ENCODE measurements at places on chromosomes 2 and 18.

DNA sequence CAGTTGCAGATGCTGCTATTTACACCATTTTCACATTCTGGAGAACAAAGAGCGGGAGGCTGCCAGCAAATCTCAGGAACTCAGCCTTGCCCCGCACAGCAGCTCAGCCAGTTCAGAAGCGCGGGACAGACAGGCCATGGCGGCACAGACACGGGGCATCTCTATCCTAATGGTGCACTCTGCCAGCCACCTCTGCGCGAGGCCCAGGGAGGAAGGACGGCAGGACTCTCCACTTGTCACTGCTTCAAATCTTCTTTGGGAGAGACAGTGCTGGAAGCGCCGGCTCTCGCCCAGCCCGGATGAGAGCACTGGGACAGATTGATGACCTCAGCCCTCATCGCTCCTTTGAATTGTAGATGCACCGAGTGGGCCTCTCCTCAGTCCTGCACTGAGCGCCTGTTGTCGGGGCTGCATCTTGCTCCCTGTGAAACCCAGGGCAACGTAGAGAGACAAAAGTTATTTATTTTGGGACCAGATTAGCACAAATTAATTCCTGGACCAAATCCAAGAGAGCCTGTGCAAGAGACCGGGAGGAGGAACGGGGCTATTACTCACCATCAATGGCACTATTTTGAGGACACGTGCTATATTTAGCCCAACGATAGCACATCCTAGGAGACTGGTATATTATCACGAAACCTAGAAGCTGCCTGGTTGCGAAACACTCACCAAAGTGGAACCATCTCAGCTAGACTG lies 211.4 kb upstream of the SMIM21 start:
- DNase-seq = peak; percentile 16

GRCh38 chr2:232376713-232377112 lies 1.8 kb upstream of the ALPP start:
- no peak for DNase-seq

DNA sequence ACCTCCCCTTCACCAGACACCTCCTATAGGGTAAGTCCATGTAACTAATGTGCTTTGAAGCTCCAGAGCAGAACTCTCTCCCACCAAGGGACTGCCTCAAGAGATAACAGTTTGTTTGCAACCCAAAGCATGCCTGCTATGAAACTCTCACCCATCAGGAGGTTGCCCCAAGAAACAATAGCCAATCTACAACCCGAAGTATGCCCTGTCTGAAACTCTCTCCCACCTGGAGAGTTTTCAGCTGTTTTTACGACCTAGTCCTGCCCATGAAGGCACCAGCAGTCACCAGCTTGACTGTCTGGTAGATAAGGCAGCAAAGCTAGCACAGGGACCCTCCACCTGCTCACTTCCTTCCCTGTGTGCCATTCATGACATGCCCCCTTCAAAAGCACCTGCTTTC lies 533.9 kb upstream of the CRIM1 start:
- DNase-seq = no peak

- no peak for DNase-seq
Observed at GRCh38 chr2:2892378-2892777, 485.2 kb downstream of the EIPR1 start.

- no peak for DNase-seq
Observed at GRCh38 chr2:16430846-16431245, 234.8 kb downstream of the CYRIA start.

- no peak for DNase-seq
Observed at GRCh38 chr18:1559563-1559962, 654.9 kb downstream of the ADCYAP1 start.

DNA sequence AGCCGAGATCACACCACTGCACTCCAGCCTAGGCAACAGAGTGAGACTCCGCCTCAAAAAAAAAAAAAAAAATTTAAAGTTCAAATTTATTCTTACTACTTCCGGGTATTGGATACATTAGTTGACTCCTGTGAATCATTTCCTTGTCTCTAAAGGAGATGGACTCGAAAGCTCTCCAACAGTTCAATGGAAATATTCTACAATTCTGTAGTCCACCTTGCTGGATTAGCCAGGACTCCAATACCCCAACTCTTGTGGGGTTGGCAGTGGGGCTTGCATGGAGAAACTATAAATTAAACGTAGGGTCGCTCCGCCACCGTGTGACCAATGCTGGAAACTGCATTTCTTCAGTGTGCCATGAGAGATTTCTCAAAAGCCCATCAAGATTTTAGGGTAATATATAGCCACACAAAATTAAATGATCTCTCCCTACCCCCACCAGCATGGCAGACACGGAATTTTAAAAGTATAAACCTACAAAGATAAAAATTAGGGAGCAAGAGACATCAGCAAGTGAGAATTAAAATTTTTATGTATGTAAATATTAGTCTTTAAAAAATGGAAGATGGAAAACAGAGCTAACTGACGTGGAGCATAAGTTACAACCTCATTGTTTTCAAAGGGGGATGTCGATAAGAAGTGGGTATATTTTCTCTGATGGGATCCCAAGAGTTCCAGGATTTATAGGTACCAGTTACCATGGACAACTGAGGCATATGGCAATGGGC lies 27.8 kb upstream of the GAREM2 start:
- DNase-seq = peak; percentile 31

- DNase-seq = no peak
Observed at GRCh38 chr2:65421432-65421748, 11.0 kb downstream of the SPRED2 start.

DNA sequence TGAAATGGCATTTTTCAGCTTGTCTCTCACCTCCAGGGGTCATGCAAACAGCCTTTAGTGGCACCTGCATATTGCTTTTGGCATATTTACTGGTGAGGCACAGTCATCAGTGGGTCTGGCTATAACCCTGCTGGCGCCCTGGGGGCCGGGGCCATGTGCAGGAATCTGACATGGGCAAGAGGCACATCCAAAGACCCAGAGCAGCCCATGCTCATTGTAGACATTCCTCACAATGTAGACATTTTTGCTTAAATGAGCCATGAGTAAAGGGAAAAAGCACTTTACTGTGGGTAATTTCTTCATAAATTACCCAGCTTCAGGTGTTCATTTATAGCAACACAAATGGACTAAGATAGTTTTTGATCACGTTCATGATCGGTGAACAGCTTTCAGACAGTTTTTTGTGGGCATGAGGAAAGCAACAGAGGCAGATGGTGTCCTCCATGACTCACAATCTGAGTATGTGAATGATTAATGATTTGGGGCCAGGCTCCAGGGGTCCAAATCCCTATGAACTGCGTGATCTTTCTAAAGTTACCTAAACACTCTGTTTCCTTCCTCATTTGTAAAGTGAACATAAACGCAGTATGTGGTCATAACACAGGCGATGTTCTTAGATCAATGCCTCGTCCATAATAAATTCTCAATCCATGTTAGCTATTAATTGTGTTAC lies 85.8 kb downstream of the LIPG start:
- no peak for DNase-seq

DNA sequence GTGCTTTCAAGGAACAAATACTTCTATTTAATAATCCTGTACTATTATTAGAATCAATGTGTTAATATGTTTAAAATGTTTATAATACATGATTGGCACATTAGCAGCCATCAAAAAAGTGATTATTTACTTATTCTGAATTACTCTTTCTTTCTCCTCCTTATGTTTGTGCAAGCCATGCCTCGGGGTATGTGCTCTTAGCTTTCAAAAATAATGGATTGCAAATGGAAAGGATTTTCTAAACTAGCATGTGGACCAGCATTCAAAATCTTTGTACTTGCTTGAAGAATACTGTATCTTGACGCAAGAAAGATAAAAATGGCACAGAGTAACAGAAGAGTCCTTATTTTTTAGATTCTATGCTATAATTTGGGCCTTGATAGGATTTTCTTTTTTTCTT lies 156.5 kb downstream of the CDH7 start:
- no peak for DNase-seq

- peak; percentile 8 for DNase-seq
Observed at GRCh38 chr2:71743995-71744675, 290.8 kb downstream of the DYSF start.

GRCh38 chr2:82320296-82320695 lies 2015.7 kb upstream of the LRRTM1 start:
- no peak for DNase-seq

DNA sequence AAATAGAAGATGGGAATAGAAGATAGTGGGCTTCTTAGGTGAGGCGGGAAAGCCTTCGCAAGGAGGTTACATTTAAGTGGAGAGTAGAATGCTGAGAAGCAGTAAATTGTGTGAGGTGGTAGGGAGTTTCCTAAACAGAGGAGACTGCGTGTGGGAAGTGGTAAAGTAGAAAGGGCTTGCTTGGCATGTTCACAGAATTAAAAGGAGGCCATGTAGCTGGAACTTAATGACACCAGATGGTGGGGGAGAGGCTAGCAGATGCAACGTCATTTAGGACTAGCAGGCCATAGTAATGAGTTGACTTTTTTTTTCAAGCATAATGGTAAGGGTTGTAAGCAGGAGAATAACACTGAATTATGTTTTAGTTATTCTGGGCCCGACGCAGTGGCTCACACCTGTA lies 13.0 kb upstream of the RTN4 start:
- DNase-seq = no peak

GRCh38 chr18:43877616-43878321 lies 600.5 kb upstream of the SYT4 start:
- peak; percentile 64 for DNase-seq

DNA sequence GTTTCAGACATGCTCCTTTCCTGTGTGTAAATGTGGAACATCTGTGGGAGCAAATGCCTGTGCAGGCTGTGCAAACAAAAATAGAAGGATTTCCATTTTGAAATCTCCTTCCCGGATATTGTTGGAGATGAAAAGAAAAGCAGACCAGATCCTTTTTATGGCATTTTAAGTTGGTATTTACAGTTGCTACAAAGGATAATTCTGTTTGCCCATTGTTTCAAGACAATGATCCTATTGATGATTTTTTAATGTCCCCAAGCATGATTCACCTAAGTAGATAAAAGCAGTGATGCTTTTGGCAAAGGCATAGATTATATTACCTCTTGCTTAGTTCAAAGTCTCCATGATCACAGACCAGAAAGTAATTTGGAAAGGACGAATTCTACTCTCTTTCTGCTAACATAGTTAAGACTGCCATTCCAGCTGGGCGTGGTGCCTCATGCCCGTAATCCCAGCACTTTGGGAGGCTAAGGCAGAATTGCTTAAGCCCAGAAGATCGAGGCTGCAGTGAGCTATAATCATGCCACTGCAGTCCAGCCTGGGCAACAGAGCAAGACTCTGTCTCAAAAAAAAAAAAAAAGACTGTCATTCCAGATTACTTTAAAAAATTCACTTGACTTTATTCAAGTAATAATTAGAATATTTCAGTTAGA lies 209.6 kb upstream of the SLC39A10 start:
- no peak for DNase-seq

GRCh38 chr18:5389356-5389755 lies 93.8 kb upstream of the ZBTB14 start:
- no peak for DNase-seq

DNA sequence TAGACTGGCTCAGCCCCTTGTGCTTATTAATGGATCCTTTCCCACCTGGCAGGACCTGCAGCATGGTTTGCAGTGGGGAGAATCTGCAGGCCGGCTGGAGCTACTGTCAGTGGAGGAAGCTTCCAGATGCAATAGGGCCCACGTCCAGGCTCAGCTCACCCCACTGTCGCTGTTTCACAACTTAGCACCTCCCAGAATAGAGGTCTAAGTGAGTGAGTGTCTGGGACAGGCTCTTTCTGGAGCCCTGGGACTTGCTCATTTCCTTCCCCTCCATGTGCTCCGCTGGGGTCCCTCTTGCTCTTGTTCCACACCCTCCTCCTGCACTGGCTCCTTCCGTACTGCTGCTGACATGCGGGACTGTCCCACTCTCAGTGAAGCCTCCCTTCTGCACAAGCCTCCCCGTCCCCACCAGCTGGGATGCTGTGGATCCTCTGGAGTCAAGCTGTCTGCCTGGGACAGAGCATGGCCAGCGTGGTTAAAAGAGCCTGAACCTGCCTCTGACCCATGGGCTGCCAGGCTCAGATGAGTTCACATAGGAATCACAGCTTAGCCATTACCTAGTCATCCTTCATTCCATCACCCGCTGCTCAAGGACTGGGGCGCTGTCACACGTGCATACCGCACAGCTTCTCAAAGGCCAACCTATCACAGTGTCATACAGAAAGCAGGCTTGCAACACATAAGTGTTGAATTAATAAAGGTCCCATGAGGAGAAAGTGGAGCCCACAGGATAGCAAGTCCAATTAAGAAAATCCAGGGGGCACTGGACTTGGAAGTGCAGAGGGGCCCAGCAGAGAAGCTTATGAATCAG lies 135.9 kb downstream of the ACKR3 start:
- DNase-seq = no peak

DNA sequence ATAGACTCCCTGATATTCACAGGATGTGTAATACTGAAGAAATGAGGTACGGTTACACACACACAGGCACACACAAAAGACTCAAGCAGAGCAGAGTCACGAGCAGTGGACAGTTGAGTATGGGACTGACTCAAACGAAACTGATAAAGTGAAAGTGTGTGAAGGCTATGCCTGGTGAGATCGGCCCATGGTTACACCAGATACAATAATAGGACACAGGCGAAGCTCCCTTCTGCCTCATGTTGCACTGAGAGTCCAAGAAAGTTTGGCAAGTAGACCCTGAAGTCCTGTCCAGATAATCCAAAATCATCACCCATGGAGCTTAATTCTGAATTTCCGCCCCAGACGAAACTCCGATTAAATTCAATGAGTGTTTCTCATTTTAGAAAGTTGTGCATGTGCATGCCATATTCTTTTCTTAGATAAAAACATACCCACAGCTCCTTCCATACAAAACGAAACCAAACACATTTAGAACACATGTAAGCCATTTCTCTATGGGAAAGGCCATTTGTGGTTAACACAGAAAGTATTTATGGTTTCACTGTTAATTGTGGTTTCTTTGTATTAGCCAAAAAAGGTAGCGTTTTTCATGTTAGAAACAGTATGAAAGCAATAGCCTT lies 567.6 kb downstream of the PLCL1 start:
- peak; percentile 67 for DNase-seq

DNA sequence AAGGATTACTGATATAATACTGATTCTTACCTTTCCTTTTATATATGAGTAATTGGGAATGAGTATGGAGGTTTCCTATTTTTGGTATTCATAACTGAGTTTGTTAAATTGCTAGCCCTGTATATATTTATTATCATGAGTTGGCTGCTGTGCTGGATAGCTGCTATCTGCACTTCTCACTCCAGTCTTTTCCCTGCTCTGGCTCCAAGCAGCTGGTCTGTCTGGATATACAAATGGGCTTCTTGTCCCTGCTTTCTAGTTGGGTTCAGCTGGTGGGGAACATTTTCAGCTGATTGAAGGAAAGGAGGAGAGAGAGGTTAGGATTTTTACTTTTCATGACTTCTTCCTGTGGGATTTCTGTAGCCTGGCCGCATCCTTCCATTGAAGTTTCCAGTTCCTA lies 41.2 kb downstream of the AGFG1 start:
- DNase-seq = no peak

DNA sequence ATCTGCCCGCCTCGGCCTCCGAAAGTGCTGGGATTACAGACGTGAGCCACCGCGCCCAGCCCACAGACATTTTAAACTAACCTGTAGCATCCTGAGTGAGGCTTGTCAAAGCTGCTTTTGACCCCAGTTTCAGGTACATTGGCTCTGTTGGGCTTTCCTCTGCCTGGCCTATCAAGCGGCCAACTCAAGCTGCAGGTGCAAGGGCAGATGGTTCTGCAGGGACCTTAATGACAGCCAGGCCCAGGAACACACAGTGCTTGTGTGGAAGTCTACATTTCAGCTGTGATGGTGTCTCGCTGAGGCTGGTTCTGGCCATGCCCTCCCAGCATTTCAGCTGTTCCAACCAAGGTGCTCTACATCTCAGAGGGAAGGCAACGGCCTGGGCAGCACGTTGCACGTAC lies 18.4 kb downstream of the INPP4A start:
- no peak for DNase-seq

GRCh38 chr18:79567481-79568147 lies 112.0 kb upstream of the CTDP1 start:
- peak; percentile 66 for DNase-seq

- no peak for DNase-seq
Observed at GRCh38 chr18:46820863-46821262, 64.0 kb upstream of the ST8SIA5 start.
